ENCODE measurements at places on chromosomes 3 and 15.
A peak's percentile ranks its signal among the peaks of the same experiment; 100 is the strongest.

- H3K27me3 ChIP-seq = no peaks in the 10 kb centered on the region
- H3K4me3 ChIP-seq = no peak overlapping the region
- no peak for DNase-seq
- peaks cover 14% of the 10 kb centered on the region for H3K36me3 ChIP-seq
These were observed 12.8 kb downstream of the NXPE3 start for GRCh38 chr3:101791778-101792177.

DNA sequence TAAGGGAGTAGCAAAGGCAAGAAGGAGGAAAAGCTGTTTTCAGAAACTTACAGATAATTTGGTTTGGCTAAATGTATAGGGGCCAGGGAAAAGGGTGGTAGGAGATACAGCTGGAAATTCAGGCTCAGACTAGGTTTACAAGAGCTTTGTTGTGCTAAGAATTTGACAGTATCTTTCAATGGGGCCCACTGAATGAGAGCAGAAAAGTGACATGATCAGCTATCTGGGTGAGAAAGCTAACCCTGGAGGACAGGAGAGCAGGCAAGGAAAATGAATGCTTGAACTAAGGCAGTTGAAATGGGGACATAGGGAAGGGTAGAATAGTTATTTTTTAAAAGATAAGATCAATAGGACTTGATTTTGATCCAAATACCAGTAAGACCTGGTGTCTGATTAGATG, 2.8 kb upstream of the EIF4G1 start:
- peaks cover 19% of the 10 kb centered on the region for H3K36me3 ChIP-seq
- H3K4me1 ChIP-seq = peaks cover 17% of the 10 kb centered on the region
- H3K27ac ChIP-seq = no peak overlapping the region
- no peak overlapping the region for H3K4me3 ChIP-seq
- no peaks in the 10 kb centered on the region for H3K27me3 ChIP-seq

DNA sequence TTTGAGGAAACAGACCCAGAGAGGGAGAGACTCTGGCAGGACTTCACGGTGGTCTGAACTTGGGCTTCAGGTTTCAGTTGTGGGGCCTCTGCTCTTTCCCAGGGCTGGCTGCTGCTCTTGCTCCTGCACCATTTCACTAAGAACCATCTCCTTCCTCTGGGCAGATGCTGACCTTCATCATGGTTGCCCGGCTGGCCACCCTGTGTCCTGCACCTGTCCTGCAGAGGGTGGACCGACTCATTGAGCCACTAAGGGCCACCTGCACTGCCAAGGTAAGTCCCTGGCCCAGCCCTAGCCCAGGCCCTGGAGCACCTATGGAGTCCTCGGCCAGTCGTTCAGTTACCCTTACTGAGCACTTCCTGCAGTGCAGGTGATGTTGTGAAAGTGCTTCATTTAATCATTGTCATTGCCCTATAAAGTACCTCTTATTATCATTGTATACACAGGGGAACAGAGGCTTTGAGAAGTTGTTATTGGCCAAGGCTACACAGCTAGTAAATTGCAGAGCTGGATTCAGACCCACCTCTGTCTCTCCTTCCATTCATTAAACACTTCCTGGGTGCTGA, 10.0 kb downstream of the RPL32 start:
- H3K4me1 ChIP-seq = no peaks in the 10 kb centered on the region
- H3K27ac ChIP-seq = no peak overlapping the region
- H3K4me3 ChIP-seq = no peak overlapping the region
- no peak for DNase-seq
- H3K27me3 ChIP-seq = no peaks in the 10 kb centered on the region

- no peak overlapping the region for H3K27ac ChIP-seq
- peaks cover 5% of the 10 kb centered on the region for H3K4me1 ChIP-seq
- no peaks in the 10 kb centered on the region for H3K36me3 ChIP-seq
- no peak for DNase-seq
- no peak overlapping the region for H3K4me3 ChIP-seq
These were observed 61.3 kb downstream of the TMCO5A start for GRCh38 chr15:37995461-37996347.

GRCh38 chr3:177948716-177949425, 587.4 kb upstream of the KCNMB2 start:
- H3K4me3 ChIP-seq = no peak overlapping the region
- H3K36me3 ChIP-seq = no peaks in the 10 kb centered on the region
- no peak overlapping the region for H3K27ac ChIP-seq

DNA sequence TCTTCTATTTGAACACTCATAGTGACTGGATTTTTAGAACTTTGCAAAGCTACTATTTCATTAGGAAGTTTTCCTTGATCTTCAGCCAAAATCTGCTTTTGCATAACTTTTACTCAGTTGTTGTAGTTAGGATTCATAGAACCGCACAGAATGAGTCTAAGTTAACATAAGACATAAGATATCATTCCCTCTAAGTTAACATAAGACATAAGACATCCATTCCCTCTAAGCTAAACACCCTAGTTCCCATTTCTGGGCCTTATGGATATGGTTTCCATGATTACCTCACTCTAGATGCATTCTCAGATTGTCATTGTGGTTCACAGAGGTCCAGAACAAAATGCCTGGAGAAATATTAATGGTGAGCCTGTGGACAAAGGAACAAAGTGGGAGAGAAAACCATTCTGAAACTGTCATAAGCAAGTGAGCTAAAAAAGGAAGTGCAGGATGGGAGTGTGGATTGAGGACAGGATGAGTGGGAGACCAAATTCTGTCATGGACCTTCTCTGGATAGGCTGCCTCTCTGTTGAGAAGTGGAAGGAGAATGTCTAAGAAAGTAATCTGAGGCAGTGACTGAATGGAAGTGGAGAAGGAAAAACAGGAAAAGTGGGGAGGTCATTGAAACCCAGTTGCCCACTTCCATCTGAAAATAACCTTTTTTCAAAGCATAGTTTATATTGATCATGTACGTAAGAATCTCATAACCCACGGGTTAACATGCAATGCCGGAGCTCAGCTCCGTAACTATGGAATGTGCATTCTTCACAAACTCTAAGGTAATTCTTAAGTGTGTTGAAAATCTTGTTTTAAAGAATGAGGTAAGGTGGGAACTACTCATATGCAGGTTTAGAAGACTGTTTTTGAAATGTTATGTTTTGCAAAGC, 37.4 kb upstream of the SECISBP2L start:
- DNase-seq = no peak
- H3K27me3 ChIP-seq = no peaks in the 10 kb centered on the region
- H3K27ac ChIP-seq = no peak overlapping the region
- no peak overlapping the region for H3K4me3 ChIP-seq

GRCh38 chr3:117735481-117736101, 1026.0 kb downstream of the TUSC7 start:
- no peaks in the 10 kb centered on the region for H3K36me3 ChIP-seq
- H3K4me3 ChIP-seq = no peak overlapping the region
- no peaks in the 10 kb centered on the region for H3K27me3 ChIP-seq
- H3K4me1 ChIP-seq = no peaks in the 10 kb centered on the region

DNA sequence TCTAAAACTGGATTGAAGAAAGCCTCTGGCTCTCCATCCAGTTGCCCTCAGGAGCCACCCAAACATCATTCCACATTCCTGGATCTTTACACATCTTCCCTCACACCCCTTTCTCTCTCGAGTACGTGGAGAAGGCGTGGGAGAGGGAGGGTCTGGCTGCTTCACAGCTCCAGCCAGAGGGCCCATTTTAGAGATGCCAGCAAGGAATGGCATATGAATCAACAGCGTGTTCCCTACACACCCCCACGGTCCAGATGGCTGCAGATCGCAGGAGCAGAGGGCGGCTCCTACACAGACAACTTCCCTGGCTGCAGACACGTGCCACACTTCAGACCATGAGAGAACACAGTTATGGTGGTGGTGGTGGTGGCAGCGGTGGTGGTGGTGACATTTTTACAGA, 280.1 kb downstream of the ERC2 start:
- no peak for DNase-seq
- no peaks in the 10 kb centered on the region for H3K36me3 ChIP-seq
- H3K27me3 ChIP-seq = no peaks in the 10 kb centered on the region
- H3K4me1 ChIP-seq = no peaks in the 10 kb centered on the region

DNA sequence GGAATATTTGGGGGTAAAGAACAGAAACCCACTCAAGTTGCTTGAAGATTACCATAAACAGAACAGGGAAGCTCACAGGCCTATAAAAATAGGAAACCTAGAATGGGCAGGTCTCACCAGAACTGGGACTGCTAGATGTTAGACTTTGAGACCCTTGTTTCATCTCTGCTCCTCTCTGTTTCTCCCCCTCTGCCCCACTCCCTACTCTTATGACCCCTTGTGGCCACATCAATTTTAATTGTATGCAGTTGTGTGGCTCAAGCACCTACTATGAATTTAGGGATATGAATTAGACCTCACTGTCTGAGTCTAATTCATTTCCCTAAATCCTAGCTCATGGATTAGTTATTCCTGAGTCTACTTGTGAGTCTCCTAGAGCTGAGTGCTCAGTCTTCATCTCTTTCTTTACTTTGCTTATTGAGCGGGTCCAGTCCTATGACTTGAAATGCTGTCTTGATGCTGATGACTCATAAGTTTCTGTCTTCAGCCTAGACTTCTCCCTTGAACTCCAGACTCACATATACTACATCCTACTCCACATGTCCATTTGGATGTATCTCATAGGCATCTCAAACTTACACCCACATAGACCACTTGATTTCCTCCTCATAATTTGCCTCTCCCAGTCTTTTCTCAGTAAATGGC, 78.7 kb downstream of the ITPR1 start:
- no peaks in the 10 kb centered on the region for H3K27me3 ChIP-seq
- DNase-seq = no peak
- no peaks in the 10 kb centered on the region for H3K4me1 ChIP-seq
- H3K36me3 ChIP-seq = no peaks in the 10 kb centered on the region
- H3K4me3 ChIP-seq = no peak overlapping the region
- H3K27ac ChIP-seq = no peak overlapping the region

DNA sequence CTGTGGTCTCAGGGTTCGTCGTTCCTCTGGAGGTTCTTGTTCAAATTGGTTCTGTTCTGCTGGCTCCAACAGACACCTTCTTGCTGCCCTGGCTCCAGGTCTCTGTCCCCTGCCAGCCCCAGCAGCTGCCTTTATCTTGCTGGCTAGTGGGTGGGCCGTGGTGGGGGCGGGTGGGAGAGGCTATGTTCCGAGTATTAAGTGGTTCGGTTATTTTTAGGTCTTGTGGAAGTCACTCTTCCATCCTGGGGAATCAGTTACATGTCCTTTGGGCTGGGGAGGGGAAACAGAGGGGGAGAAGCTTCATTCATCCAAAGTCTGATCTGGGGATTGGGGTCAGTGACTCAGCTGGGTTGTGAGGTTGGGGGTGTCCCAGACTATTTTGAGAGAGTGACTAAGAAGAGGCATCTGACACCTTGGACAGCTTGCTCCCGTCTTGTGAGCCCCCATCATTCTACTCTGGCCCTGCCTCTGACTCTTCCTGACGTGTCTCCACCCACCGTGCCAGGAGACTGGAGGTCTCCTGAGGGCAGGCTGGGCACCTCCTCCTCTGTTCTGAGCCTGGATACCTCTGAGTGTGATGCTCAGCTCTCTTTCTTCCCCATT, at the start of gene XIRP1:
Gene XIRP1 (minus strand): TSS at position 106 of the 603 bp plus-strand sequence. CDS start 3,150 bp downstream, outside the sequence.
- no peaks in the 10 kb centered on the region for H3K36me3 ChIP-seq
- no peaks in the 10 kb centered on the region for H3K27me3 ChIP-seq
- no peak within 1 kb of the TSS for H3K27ac ChIP-seq
- no peak within 1 kb of the TSS for H3K4me3 ChIP-seq
- DNase-seq = no peak

- H3K36me3 ChIP-seq = peaks cover 4% of the 10 kb centered on the region
- no peak for DNase-seq
- H3K4me1 ChIP-seq = no peaks in the 10 kb centered on the region
- no peaks in the 10 kb centered on the region for H3K27me3 ChIP-seq
These were observed 232.5 kb downstream of the SUCLG2 start for GRCh38 chr3:67421912-67422311.

GRCh38 chr3:28989646-28990089, 291.2 kb upstream of the RBMS3 start:
- no peaks in the 10 kb centered on the region for H3K27me3 ChIP-seq
- H3K27ac ChIP-seq = no peak overlapping the region
- H3K4me1 ChIP-seq = no peaks in the 10 kb centered on the region
- H3K36me3 ChIP-seq = no peaks in the 10 kb centered on the region

DNA sequence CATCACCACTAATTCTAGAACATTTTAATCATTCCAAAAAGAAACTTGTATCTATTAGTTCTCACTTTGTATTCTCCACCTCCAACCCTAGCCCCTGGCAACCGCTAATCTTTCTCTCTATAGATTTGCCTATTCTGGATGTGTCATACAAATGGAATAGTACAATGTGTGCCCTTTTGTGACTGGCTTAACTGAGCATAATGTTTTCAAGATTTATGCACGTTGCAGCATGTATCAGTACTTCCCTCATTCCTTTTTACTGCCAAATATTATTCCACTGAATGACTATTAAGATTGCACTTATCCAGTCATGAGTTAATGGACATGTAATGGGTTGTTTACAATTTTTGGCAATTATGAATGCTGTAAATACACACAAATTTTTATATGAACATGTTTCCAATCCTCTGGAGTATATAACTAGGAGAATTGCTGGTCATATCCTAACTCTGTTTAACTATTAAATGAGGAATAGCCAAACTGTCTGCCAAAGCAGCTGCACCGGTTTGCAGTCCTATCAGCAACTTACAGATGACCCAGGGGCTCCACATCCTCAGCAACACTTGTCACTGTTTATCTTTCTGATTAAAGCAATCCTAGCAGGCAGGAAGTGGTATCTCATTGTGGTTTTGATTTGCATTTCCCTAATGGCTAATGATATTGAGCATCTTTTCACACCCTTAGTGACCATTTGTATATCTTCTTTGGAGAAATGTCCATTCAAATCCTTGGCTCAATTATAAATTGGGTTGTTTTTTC, 42.9 kb downstream of the DCUN1D1 start:
- H3K4me3 ChIP-seq = no peak overlapping the region
- H3K36me3 ChIP-seq = peaks cover 6% of the 10 kb centered on the region
- no peaks in the 10 kb centered on the region for H3K27me3 ChIP-seq
- H3K4me1 ChIP-seq = no peaks in the 10 kb centered on the region
- H3K27ac ChIP-seq = no peak overlapping the region
- DNase-seq = no peak

DNA sequence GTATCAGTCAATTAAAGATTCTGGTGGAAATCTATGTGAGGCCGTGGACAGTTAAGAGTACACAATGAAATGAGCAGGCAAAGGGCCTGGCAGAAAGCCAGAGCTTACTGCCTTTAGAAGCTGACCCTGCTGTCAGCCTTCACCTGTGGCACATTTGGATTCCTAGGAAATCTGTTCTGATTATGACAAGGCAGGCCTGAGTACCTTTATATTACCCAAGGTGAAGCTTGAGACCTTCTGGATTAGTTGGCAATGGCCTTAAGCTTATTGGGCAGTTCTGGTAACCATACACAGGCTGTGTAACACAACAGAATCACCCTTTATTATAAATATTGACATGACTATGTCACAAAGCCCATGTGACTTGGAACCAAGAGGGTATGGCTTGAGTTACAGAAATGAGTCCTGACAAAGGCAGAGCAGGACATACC, 43.2 kb downstream of the NBEAL2 start:
- H3K27ac ChIP-seq = peak overlapping the region; percentile 62
- no peak overlapping the region for H3K4me3 ChIP-seq
- H3K27me3 ChIP-seq = no peaks in the 10 kb centered on the region
- H3K36me3 ChIP-seq = peaks cover 6% of the 10 kb centered on the region

- peaks cover 9% of the 10 kb centered on the region for H3K4me1 ChIP-seq
- no peak overlapping the region for H3K4me3 ChIP-seq
- no peak overlapping the region for H3K27ac ChIP-seq
These were observed 41.8 kb downstream of the CRYGS start for GRCh38 chr3:186502138-186502948.
